ENCODE measurements at places on chromosomes 16 and 17.

DNA sequence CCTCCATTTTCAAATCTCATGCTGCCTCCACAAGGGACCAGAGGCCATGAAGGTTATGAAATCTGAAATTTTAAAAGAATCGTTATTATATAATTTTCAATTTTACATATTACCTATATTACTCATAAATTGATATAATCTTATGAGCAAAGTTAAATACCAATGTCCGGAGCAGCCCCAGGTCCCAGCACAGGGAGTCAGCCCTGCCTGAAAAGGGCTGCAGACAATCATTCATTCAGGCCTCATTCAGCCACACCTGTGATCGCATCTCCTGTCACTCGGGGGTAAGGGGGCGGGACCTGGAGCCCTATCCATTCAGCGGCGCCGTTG lies 172.5 kb downstream of the AHSP start:
- DNase-seq = no peak

- DNase-seq = no peak
Observed at GRCh38 chr16:4404967-4405696, 11.3 kb downstream of the CORO7 start.

DNA sequence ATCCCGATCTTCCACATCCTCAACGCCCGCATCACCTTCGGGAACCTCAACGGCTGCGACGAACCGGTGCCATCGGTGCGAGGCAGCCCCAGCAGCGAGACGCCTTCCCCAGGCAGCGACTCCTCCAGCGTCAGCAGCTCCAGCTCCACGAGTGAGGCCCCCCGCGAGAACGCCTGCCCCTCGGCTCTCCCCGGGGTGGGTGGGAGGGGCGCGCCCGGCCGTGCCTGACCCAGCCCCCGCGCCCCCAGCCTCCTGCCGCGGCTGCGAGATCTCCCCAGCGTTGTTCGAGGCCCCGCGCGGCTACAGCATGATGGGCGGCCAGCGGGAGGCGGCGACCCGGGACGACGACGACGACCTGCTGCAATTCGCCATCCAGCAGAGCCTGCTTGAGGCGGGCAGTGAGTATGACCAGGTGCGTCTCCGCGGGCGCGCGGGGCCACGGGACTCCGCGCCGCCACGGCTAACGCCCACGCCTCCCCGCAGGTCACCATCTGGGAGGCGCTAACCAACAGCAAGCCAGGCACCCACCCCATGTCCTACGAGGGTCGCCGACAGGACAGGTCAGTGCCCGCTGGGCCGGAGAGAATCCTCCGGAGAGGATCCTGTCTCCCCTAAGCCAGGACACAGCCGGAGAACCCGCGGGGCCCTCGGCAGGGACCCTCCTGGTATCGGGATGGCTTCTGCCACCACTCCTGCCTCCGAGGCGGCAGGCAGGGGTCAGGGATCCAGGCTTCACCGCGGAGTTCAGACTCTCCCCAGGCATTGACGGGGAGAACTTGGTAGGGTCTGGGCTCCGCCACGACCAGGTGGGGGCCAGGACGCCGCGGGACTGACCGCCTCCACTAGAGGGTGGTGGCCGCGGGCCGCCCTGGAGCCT lies 10.1 kb downstream of the CORO6 start:
- no peak for DNase-seq

DNA sequence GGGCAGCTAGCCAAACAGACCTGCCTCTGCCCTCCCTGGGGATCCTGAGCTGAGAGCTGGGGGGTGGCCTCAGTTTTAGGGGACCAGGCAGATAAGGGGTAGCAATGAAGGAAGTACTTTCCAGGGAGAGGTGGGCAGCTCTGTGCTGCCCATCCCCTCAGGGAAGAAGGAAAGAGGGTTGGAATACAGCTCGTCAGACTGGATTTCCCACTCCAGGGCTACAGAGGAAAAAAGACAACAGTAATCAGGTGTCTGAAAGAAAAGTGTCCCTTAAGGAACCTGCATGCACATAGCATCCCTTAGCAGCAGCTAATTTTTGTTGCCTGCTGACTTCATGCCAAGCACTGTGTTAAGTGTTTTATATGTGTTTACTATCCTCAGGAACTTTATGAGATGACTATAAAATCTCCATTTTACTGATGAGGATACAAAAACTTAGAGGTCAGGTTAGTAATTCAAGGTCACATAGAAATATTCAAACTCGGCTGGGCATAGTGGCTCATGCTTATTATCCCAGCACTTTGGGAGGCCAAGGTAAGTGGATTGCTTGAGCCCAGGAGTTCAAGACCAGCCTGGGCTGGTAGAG lies 3.2 kb upstream of the MRPL58 start:
- no peak for DNase-seq

DNA sequence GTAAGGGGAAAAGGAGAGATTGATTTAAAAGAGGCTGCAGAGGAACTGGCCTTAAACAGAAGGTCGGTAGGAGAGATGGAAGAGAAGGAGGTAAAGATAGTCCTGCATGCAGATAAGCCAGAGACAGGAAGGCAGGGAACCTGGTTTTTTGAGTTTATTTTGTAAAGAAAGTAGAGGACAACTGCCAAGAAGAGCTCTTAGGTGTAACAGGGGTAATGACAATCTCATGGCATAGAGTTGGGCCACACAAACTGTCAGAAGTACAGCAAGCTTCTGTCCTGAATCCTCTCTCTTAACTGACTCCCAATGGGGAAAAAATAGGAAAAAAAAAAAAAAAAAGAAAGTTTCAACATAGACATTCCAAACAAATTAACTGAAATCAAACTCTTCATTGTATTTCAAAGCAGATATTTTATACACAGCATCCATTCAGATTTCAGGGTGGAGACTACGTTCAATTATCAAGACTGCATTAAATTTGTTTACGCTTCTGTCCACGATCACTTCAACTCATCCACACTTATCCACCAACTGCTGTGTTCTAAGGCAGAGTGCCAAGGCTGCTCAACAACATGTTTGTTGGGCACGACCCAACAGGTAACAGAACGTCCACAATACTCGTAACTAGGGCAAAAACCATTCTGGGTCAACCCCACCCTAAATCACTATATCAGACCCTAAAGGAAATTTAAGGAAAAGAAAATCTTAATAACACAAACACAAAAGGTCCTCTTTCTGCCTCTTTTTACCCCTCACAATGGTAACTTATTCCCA lies 34.9 kb downstream of the USP31 start:
- DNase-seq = no peak

- no peak for DNase-seq
Observed at GRCh38 chr17:47286198-47286914, 32.7 kb downstream of the ITGB3 start.

DNA sequence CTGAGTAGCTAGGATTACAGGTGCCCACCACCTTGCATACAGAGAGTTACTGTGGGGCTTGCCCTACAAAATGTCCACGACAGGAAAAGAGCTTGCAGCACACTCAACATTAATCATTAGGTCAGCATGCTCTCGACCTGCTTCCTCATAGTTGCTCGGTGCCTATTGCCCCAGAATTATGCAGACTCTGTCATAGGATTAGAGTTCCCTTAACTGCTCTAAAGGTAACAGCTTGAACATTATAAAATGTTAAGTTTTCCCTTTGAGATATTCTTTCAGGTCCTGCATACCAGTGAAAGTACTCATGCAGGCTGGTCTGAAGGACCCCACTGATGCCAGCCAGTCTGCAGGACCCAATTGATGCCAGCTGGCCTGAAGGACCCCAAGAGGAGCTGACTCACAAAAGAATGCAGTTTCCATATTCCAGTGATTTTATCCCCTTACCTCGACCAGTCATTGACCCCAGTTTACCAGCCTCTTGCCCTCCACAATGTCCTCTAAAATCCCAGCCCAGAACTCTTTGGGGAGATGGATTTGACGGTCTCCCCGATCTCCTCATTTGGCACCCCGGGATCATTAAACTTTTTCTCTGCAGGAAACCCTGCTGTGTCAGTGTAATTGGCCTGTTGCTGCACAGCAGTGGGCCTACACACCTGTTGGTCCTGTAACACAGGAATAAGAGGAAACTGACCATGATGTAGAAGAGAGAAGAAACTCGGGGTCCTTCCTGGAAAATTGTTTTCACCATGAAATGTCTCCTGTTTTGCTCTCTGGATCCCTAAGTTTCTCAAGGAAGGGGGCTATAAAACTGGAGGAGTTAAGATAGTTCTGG lies 10.6 kb downstream of the ICAM2 start:
- DNase-seq = peak; percentile 78

DNA sequence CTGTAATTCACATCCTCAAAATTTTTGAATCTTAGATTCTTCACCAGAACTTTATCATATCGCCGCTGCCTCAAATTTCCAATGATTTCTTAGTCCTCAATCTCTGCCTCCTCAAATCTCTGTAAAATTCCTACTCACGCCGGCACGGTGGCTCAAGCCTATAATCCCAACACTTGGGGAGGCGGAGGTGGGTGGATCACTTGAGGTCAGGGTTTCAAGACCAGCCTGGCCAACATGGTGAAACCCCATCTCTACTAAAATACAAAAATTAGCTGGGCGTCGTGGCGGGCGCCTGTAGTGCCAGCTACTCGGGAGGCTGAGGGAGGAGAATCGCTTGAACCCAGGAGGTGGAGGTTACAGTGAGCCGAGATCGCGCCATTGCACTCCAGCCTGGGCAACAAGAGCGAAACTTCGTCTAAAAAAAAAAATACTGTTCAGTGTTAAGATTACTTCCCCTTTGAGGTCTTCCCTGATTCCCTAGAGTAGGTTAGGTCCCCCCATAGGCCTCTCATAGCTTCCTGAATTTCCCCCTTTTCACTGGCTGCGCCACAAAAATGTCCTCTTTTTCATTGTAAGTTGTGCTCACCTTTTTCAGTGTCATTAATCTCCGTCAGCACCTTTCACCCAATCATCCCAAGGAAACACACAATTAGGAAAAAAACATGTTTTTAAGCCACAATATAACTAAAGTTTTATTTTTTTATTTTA lies 919 bp upstream of the CBX1 start:
- DNase-seq = no peak

DNA sequence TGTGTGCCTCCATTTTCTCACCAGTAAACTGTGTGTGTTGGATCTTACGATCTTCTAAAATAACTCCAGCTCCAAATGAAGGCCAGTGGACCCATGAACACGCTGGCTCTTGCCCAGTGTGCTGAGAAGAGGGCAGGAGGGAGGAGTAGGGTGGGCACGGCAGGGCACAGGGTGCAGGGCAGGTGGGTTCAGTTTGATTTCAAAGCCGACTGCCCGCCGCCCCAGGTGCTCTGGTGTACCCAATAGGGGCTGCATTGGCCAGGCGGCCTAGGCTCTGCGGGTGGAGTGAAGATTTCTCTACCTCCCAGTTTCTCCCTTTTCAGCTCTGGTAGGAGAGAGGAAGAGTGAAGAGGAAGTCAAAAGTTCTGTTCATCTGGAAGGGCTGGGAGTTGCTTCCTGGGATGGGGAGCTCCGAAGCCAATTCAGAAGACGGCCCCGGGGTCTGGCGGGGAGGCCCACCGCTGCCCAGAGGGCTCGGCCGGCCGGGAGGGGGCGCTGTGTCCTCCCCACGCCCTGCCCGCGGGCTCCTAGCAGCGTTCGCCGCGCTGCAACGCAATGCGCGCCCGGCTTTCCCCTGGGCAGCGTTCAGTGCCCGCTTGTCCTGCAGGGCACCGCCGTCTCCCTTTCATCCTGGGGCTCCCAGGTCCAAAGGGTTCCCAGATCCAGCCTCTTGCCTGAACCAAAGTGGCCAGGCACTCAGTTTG lies 1.1 kb upstream of the CRHR1 start:
- DNase-seq = peak; percentile 5

DNA sequence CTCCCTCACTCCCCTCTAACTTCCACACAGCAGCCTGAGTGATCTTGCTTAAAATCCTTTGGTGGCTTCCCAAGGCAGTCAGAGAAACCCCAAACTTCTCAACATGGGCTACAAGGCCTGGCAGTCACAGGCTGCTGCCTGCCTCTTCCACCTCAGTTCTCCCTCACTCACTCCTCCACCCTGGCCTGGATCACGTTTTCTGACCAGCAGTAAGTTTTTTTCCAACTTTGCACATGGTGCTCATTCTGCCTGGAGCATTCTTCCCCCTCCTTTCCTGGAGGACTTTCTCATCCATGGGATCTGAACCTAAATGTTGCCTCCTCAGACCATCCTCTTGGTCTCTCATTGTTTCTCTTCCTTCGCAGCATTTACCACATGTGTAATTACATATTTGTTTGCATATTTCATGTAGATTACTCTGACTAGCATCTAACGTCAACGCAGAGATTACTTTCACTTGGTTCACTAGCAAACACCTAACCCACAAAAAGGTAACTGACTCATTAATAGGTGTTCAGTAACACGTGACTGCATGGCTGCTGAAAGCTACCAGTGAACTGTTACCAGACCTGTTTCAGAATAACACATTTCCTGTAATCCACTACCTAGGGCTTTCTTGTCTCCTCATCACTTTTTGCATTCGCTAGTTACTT lies 17.1 kb downstream of the GNA13 start:
- DNase-seq = peak; percentile 80

- DNase-seq = peak; percentile 27
Observed at GRCh38 chr17:2712300-2713043, 908 bp upstream of the CLUH start.

DNA sequence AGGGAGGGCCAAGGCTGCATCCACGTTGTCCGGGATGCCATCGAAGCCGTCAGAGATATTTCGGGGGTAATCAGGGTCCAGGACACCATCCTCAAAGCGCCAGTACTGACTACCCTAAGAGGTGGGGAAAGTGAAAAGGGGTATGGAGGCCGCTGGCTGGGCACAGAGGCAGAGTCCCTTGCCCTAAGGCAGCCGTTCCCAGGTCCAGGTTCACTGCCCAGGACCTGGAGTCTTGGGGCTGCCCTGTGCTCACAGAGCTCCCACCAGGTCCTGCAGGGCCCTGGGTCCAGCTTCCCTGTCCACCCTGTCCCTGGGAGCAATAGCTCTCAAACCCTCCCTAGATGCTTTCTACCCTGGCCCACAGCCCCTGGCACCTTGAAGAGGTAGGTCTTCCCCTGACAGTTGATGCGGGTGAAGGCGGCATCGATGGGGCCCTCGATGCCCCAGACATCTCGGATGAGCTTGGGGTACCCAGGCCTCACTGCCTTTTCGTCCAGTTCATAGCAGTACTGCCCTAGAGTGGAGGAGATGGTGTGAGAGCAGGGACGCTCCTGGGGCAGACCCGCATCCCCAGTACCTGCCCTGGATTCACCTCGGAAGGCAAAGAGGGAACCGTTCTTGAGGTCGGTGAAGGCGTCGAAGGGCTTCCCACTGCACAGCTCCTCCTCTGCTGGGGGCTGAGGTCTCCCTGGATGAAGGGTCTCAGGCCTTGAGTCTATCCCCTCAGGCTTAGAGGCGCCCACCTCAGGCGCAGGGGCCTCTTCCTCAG lies 1.0 kb downstream of the VTN start:
- DNase-seq = no peak

- DNase-seq = peak; percentile 83
Observed at GRCh38 chr16:56558024-56558747, 6.7 kb upstream of the MT4 start.

DNA sequence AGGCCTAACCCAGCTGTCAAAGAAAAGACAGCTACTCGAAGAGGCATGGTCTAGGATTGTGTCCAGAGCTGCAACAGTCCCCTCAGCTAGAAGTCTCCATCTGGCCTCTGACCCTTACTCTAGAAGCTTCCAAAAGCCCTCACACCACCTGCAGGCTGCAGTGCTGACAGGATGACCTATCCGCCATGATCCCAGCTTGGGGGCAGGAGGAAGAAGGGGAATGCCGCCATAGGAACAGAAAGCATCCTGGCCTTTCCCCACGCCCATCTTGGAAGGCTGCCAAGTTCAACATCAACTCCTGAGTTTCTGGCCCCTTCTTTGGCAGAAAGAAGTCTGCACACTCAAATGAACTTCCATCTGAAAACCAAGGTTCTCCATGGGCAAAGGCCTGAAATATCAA lies 3.1 kb upstream of the KRT36 start:
- DNase-seq = peak; percentile 54

GRCh38 chr16:86892509-86892908 lies 314.2 kb downstream of the FOXL1 start:
- no peak for DNase-seq

All from kidney tubule cell (primary cell).